ENCODE measurements at places on chromosomes 4 and X. TPM values are rescaled to one million over a fixed set of nuclear protein-coding genes. Genes with fewer than 3 reads are reported as not detected.

DNA sequence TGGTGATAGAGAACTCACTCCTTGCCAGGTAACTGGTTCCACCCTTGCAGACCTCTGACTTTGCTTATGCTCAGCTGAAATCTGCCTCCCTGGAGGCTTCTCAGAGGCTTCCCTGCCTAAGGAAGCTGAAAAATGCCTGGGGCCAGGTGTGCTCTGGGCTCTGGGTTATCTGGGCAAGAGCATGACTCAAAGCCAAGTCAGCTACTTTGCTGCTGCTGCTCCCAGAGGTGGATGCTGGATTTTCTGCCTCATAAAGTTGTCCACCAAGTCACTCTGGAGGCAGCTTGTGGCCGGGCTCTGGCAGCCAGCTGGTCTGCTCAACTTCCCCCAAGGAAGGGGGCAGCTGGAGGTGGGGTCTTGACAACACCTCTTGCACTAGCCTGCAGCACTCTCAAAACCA, 132.7 kb downstream of the PJA1 start:
- DNase-seq: no peak

DNA sequence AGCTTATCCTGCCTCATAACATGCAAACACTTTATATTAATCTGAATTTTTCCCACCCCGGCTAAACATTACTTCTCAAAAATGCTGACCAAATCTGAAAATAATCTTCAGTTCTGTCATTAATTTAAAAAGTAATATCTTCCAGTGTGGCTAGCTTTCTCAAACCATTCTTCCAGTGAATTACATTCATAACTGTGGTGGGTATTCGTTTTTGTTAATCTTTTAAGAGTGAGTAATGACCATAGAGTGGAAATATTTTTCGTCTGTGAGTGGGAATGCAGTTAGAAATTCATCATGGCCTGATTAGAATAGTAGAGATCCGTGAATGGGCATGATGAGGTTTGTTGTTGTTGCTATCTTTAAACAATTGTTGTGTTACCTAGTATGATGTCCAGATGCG, 138.6 kb upstream of the SFRP2 start:
- no peak for DNase-seq

DNA sequence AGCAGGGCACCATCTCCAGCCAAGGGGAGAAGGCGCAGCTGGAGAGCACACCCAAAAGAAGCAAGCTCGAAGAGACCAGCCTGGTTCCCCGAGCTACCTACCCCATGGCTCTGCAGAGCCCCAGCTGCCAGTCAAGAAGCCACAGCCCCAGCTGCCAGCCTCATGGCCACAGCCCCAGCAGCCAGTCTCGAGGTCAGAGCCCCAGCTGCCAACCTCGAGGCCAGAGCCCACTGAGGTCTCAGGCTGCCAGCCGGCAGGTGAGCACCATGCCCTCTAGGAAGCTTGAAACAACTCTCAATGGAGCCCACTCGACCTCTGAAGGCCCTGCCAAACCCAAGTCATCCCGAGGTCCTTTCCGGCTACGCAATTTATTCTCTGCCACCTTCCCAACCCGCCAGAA, 27.0 kb upstream of the PRPS1 start:
- DNase-seq: no peak

DNA sequence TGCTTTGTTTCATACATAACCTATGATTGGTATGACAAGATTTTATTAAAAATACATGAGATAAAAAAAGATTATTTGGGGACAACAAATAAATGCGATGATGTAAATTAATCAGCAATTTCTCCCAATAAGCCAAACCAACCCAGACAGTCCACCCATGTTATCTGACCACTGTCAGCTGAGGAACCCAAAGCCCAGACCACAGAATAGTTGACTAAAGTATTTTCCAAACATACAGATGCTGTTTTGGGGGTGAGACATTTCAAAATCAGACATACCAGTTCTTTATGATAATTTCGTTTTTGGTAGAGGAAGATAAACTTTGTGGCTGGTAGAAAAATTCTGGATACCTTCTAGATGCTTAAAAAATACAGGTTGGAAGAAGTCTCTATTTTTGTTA, 650.8 kb upstream of the FAM241A start:
- DNase-seq: no peak

DNA sequence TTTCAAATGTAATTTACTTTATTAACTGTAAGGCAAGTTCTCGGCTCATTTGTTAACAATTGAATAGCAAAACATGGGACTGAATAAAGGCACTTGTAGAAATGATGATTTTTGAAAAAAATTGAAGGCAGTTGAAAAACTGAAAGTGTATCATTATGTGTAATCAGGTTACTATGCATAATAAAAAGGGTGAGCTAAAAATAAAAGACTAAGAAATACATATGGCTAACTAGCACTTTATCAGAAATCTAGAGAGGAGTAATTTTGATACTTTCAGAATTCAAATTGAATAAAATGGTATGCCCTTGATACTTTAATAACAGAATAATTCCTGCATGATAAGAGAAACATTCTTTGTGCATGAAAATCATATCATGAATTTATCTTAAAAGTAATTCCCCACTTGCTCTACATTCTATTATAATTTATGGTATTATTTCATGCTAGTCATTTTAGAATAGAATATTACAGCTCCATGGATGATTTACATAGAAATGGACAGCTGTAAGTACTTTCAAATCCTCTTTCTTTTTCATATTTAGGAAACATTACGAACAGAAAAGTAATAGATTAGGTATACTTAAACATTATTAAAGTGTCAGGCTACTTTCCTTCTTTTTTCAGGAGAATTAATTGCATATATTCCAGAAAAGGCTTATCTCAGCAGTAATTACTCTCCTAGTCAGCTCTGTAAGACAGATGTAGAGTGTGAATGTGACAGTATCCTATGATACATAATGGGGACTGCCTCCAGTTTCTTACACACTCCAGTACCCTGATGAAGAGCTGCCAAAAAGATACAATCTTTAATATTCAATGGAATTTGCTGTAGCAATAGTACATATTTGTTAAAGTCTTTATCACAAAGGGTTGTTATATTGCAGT, 697.3 kb downstream of the CCSER1 start:
- no peak for DNase-seq

The PPARGC1A gene
- not detected for total RNA-seq

The TMEM35A gene
- total RNA-seq: not detected

The ENPEP gene
- total RNA-seq: 0.27 TPM

The SCML2 gene
- 7.8 TPM for total RNA-seq

The HTR2C gene
- under 0.01 TPM for total RNA-seq

The SRPK3 gene
- 0.27 TPM for total RNA-seq

The TMEM31 gene
- not detected for total RNA-seq

The SFRP2 gene
- not detected for total RNA-seq

The XK gene
- 1.6 TPM for total RNA-seq

The L1CAM gene
- total RNA-seq: under 0.01 TPM

The TRAM1L1 gene
- 0.27 TPM for total RNA-seq

The VEGFC gene
- not detected for total RNA-seq
